ENCODE measurements at places on chromosomes 13 and 19.
A peak's percentile ranks its signal among the peaks of the same experiment; 100 is the strongest.

DNA sequence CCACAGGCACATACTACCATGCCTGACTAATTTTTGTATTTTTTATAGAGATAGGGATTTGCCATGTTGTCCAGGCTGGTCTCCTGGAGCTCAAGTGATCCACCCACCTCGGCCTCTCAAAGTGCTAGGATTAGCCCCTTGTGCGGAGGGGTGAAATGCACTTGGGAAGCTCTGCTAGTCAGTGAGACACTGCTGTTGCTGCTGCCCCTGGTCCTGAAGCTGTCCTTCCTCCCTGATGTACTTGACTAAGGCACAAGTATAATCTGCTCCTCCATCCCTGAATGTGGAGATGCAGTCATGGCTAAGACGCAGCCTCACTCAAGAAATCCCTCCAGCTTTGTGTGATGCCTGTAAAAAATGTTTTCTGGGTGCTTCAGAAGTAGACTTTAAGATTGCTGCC lies 124.5 kb downstream of the KCTD15 start:
- no peak for DNase-seq

DNA sequence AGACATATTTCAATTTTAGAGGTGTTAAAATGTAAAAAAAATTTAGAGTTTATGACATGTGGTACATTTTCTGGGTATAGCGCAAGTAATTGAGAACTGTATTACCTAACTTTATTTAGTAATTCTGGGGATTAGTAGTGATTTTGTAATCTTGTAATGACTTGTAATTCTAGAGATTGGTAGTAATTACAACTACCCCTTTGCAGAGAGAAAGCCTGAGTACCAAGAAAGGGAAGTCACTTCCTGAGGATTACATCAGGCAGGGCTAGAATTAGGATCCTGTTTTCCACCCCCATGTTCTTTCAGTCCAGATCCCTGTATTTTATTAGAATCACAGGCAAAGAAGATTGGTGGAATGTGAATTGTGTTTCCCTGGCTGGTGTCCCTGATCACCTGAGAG lies 274.9 kb downstream of the KCNRG start:
- DNase-seq = no peak

GRCh38 chr13:63024458-63024857 lies 1608.8 kb upstream of the PCDH20 start:
- no peak for DNase-seq

GRCh38 chr13:24090049-24090448 lies 70.5 kb upstream of the SPATA13 start:
- DNase-seq = no peak

- no peak for DNase-seq
These were observed 22.9 kb downstream of the TNFRSF19 start for GRCh38 chr13:23593148-23593547.

GRCh38 chr13:67829641-67830040 lies 599.5 kb upstream of the PCDH9 start:
- DNase-seq = no peak

DNA sequence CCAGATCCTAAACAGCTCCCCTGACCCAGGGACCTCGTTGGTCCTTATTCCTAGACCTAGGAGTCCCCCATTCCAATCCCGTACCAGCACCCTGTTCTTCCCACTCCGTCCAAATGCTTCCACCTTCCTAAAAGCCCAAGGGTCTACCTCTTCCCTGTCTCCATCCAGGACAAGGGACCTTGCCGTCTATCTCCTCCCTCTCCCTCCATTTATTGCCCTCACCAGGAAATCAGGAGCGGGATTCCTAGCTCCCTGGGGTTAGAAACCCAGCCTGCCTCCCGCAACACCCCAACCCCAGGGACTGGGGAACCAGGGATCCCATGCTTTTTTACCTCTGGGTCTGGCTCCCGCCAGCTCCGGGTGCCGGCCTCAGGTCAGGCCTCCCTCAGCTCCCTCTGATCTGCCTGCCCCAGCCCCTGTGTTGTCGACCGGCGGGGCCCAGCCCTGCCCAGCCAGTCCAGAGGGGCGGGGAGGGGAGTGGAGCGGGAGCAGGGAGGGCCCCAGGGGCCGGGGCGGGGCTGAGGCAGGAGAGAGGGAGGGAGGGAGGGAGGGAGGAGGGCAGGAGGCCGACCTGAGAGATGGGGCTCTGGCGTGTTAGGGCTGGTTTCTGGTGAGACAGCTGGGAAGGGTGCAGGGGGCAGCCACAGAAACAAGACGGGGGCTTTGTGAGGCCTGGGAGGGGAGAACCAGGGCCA lies at the start of gene B3GNT8:
Gene B3GNT8, minus strand, starts transcription at position 423 of the 695 bp plus-strand sequence. CDS start 596 bp downstream, outside the sequence.
- DNase-seq = peak; percentile 62

- DNase-seq = no peak
These were observed 77.7 kb downstream of the C1QTNF9 start for GRCh38 chr13:24386816-24387708.

DNA sequence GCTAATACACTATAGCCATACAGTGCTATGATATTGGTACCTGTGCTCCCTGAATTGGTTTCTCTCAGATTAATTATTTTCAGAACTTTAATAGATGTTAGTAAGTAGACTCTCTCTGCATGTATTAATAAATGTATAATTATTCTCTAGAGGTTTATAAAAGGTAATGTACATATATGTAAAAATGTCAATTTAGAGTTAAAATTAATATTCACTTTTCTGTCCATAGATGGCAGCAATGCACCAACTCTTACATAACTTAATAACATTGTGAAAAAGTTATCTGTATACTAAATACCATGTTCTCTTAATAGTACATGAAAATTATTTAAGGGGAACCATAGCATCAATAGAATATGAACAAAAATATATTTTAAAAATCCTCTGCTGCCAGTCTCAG lies 515.0 kb upstream of the KLHL1 start:
- DNase-seq = no peak

GRCh38 chr13:18946738-18947137 lies 234.9 kb downstream of the TUBA3C start:
- no peak for DNase-seq

DNA sequence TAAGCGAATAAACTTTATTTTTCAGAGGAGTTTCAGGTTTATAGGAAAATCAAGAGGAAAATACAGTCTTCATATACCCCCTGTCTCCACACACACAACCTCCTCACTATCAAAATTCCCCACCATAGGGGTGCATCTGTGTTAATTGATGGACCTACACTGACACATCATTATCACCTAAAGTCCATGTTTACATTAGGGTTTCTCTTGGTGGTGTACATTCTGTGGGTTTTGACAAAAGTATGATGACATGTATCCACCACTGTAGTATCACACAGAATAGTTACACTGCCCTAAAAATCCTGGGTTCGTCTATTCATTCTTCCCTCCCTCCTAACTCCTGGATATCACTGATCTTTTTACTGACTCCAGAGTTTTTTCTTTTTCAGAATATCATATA lies 654.2 kb downstream of the UQCRFS1 start:
- DNase-seq = no peak

DNA sequence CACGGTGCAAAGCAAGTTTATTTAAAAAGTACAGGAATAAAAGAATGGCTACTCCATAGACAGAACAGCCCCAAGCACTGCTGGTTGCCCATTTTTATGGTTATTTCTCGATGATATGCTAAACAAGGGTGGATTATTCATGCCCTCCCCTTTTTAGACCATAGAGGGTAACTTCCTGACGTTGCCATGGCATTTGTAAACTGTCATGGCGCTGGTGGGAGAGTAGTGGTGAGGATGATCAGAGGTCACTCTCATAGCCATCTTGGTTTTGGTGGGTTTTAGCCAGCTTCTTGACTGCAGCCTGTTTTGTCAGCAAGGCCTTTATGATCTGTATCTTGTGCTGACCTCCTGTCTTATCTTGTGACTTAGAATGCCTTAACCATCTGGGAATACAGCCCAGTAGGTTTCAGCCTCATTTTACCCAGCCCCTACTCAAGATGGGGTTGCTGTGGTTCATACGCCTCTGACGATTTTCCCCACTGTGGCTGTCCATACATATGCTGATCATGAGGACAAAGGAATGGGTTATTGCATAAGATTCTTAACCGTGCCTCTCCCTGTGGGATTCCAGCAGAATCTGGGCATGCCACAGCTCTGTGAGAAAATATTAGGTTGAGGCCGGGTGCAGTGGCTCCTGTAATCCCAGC lies 36.9 kb upstream of the ZNF507 start:
- DNase-seq = no peak

DNA sequence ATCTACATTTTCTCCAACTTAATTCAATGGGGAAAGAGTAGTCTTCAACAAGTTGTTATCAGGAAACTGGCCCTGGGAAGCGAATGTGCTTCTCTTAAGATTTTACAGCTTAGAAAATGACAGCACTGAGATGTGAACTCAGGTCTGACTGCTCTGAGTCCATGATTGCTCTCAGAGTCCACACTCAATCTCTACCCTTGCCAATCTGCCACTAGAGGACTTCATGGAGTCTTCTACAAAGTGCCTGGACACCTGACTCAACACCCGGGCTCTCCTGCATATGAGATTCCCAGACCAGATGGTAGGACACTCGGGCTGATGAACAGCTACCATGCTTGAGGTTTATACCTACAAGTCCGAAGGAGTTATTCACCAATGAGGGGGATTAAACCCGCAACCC lies 74.8 kb downstream of the ABCC4 start:
- DNase-seq = no peak

All from renal cortex interstitium (tissue), 15 donors.